Glutamatergic neuron (in vitro differentiated cells): ENCODE measurements at places on chromosomes 7 and 10. TPM values are rescaled to one million over a fixed set of nuclear protein-coding genes. Genes with fewer than 3 reads are reported as not detected.

The COL13A1 gene
- 8.5 TPM for total RNA-seq

The BBIP1 gene
- total RNA-seq: 39.1 TPM

The CCL24 gene
- total RNA-seq: not detected

The EIF5AL1 gene
- 0.61 TPM for total RNA-seq

The EZH2 gene
- total RNA-seq: 314 TPM

The AZGP1 gene
- 0.44 TPM for total RNA-seq

The SERPINE1 gene
- not detected for total RNA-seq

The CLDN15 gene
- 9.4 TPM for total RNA-seq

The HOXA6 gene
- total RNA-seq: not detected
